ENCODE measurements at places on chromosomes 16 and 17. TPM values are rescaled to one million over a fixed set of nuclear protein-coding genes. Genes with fewer than 3 reads are reported as not detected.

DNA sequence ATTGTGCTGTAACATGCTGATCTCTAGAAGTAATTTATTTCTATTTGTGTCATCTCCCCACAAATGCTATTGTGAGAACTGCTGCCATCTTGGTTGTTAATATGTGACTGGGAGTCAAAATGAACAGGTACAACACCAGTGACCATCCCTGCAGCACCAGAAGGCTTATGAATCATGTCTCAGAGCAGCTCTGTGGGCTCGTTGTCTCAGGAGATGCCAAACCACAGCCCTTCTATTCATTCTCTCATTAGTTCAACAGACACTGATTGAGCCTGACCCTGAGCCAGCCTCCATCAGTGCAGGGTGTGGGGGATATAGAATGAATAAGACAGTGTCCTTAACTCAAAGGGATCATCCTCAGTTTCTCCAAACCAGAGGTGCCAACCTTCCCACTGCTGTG lies 92.5 kb downstream of the UTP18 start:
- DNase-seq, result no peak

GRCh38 chr16:57071831-57072582 lies 20.4 kb upstream of the CPNE2 start:
- DNase-seq, result no peak

GRCh38 chr17:40602445-40603443 lies 37.5 kb upstream of the CCR7 start:
- DNase-seq, result no peak

GRCh38 chr16:27033281-27033979 lies 33.3 kb upstream of the C16orf82 start:
- no peak for DNase-seq

- no peak for DNase-seq
Measured at GRCh38 chr17:80761110-80761871, 216.7 kb downstream of the RPTOR start.

GRCh38 chr17:75535119-75535537 lies 9.6 kb downstream of the LLGL2 start:
- peak; percentile 88 for DNase-seq

DNA sequence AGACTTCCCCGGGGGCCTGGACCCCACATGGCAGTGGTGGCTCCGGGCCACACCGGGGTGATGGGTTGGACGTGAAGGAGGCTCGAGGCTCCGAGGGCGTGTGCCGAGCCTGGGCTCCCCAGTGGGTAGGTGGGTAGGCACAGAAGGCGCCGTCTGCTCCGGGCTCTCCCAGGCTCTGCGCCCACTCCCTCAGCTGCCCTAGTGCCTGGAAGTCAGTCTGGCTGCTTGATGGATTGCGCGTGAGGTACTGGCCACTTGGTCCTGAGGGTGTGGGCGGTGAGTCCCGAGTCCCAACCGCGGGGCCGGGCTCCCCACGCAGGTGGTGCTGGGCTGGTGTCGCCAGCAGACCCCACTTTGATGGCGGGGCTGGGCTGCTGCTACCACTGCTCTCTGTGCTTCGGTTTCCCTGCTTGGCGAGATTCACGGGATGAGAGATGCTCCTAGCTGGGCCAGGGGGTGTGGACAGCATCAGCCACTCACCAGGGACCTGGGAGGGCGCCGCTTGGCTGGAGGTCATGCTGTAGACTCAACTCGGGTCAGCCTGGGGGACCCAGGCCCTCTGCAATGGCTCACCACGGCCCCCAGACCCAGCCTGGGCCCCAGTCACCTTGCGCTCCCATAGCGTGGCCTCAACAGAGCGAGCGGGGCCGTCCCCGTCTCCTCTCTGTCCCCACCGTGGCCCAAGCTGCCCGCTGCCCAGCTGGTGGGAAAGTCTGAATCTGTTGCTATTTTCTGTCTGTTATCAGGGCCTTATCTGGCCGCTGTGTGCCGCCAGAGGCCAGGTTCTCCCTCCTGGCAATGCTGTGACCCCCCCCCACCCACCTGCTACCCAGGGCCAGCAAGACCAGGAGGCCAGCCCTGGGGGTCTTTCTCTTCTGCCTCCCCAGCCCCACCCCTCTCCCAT lies 26.1 kb downstream of the ZFPM1 start:
- no peak for DNase-seq

Gene TP53TG3C
- total RNA-seq, result not detected

DNA sequence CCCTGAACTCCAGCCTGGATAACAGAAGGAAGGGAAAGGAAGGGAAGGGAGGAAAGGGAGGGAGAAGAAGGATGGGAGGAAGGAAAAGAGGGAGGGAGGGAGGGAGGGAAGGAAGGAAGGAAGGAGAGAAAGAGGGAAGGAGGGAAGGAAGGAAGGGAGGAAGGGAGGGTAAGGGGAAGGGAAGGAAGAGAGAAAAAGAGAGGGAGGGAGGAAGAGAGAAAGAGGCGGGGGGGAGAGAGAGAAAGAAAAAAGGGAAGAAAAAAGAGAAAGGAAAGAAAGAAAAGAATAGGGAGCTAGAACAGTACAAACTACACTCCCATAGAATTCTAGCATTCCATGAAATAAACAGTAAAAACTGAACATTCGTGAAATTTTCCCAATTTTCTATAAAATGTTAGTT lies 23.1 kb upstream of the TRIM37 start:
- DNase-seq, result no peak

DNA sequence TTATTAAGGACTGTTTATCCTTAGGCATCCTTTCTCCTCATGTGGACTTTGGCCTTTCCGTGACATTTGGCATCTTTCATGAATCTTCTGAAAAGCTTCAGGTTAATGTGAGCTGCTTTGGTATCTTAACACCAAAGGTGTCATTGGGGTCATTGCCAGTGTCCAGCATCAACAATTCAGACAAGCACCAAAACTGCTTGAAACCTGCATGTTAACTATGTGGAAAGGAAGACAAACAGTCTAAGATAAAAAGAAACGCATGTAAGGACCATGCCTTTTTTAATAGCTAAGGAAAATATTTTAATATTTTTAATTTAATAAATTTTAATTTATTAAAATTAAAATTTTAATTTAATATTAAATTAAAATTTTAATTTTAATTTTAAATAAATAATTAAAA lies 7.9 kb downstream of the ALOX12 start:
- DNase-seq, result no peak

Gene RPA1
- 169 TPM for total RNA-seq

DNA sequence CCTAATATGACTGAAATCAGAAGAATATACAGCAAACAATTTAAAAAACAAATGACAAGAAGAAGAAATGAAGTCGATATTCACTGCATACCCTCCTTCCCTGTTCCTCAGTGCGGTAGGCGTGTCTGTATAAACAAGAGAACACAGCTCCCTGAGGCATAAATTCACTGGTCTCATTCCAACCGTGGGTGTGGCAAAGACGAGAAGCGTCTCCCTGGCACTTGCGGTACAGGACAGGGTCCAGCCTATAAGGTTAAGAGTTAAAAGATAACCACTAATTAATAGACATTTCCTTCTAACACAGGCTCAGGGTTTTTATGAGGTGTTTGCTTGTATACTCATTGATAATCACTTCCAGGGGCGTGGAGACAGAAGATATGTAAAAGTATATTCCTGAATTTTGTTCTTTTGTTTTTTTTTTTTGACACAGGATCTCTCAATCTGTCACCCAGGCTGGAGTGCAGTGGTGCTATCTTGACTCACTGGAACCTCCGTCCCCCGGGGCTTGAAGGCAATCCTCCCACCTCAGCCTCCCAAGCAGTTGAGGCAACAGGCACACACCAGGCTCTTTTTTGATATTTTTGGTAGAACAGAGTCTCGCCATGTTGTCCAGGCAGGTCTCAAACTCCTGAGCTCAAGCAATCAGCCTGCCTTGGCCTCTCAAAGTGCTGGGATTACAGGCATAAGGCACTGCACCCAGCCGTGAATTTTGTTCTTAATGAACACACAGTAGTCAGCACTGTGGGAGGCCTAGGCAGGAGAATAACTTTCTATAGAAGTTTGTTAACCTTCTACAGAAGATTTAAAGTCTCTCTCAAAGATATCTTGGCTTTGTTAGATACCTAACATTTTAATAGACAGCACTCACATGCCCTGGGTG lies 59.1 kb upstream of the CLEC18B start:
- no peak for DNase-seq

Gene GRAPL
- total RNA-seq, result 5.3 TPM

Gene KLHL10
- total RNA-seq, result not detected

- DNase-seq, result no peak
Measured at GRCh38 chr17:50523208-50523607, 9.3 kb upstream of the EPN3 start.

Gene CD79B
- total RNA-seq, result 58.6 TPM

Gene KIF2B
- not detected for total RNA-seq
